ENCODE measurements at places on chromosomes 6 and 20.

DNA sequence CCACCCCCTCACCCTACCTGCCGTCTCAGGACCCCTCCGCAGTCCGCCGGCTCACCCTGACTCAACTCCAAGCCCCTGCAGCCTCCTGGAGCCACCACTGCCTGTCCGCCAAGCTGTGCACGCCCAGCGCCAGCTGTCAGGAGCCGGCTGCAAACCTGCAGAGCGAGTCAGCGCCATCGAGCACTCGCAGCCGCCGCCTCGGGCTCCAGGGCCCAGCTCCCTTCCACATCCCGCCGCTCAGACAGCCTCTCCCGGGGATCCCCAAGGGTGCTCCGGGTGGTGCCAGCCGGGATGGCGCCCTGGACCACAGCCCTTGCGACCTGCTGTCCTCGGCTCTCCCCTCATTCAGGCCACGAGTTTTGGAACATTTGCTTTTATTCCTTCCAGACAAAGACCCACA is 4.3 kb downstream of the TNNC2 start:
- DNase-seq: peak; percentile 35

DNA sequence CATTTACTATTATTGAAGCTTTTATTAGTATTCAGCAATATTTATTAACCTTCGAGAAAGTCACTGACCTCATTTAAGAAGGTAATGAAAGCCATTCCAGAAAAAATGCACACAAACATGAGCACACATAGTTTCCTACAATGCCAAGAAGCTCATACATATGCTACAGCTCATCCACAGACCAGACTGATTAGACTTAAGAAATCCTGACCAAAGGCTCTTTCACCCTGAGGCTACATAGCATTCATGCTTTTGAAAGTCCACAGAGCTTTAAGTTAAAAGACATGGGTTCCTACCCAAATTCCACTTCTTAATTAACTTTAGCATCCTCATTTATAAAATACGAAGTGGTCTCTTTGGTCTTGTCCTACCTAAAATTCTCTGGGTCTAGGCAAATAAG is 430.4 kb downstream of the TBC1D32 start:
- no peak for DNase-seq

GRCh38 chr20:13302647-13303450 is 81.8 kb downstream of the ISM1 start:
- peak; percentile 73 for DNase-seq

DNA sequence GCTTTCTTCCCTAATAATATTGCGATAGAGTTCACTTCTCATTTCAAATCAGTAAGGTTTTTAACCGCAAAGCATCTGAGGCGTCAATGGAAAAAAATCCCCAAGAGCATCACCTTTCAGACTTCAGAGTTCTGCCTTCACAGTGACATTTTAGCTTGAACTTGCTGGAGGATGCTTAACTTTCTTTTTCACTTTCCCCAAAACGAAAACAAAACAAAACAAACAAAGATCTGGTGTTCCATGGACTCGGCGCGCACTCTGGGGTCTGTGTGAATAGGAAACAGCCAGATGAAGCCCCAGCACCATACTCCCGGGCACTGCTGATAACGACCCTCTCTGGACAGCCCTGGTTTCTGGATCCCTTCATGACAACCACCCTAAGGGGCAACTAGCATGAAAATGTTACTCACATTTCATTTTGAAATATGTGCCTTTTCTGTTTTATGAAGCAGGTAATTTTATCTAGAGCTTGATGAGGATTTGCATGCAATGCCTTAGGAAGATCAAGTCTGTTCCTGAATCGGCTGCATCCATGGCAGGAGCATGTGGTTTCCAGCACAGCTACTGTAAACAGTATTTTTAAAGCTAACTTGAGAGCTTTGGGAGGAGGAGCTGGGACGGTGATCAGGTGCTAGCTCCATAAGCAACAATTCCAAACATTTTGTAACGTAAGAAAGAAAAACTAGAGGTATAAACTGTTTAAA is 44.5 kb downstream of the RAMACL start:
- DNase-seq: no peak

DNA sequence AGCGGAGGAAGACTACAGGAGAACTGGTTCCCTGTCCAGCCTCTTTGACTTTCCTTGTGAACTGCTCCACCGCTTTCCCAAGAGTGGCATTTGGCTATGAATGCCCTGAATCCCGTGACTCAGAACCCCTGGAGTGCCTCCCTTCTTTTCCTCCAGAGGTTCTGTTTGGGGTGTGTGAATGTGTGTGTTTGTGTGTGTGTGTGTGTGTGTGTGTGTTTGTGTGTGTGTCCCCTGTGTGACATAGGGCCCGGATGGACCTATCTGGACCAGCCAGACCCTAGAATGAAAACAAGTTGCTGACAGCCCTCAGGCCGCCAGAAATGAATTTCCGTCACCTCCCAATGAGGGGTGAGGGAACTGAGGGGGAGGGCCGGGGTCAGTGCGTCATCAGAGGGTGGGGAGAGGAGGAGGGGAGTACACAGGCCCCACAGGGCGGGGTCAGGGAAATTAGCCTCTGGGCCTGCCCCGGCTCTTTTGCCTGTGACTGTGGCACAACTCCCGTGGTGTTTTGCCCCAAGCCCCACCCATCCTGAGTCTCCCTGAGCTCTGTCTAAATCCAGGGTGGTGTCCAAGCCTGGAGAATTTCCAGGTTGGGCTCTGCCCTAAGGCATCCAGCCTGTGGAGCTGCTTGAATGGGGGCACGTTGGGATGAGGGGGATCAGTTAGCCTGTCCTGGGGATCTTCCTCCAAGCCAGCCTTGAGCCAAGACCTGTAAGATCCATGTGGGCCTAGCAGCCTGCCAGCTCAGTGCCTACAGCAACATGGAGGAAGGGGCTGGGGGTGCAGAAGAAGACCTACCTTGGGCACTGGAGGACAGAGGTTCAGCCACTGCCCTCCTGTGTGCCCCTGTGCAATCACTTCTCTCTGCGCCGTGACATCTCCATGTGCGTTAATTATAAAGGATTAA is 15.2 kb upstream of the MRPS18A start:
- peak; percentile 63 for DNase-seq

GRCh38 chr6:52726741-52727535 is 36.3 kb downstream of the GSTA2 start:
- DNase-seq: no peak

DNA sequence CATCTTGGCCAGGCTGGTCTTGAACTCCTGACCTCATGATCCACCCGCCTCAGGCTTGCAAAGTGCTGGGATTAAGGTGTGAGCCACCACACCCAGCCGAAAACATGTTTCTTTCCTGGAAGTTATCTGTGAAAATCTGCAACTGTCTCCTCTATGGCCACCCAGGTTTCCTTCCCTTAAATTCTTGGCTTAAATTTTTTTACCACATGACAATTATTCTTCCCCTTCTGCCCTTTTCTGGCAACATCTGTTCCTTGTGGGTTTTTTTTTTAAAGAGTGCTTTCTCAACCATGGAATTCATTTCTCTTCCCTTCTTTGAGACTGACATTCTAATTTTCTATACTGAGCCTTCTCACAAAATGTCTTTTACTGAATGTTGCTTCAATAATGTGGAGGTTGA is 59.6 kb downstream of the DOK5 start:
- DNase-seq: no peak

DNA sequence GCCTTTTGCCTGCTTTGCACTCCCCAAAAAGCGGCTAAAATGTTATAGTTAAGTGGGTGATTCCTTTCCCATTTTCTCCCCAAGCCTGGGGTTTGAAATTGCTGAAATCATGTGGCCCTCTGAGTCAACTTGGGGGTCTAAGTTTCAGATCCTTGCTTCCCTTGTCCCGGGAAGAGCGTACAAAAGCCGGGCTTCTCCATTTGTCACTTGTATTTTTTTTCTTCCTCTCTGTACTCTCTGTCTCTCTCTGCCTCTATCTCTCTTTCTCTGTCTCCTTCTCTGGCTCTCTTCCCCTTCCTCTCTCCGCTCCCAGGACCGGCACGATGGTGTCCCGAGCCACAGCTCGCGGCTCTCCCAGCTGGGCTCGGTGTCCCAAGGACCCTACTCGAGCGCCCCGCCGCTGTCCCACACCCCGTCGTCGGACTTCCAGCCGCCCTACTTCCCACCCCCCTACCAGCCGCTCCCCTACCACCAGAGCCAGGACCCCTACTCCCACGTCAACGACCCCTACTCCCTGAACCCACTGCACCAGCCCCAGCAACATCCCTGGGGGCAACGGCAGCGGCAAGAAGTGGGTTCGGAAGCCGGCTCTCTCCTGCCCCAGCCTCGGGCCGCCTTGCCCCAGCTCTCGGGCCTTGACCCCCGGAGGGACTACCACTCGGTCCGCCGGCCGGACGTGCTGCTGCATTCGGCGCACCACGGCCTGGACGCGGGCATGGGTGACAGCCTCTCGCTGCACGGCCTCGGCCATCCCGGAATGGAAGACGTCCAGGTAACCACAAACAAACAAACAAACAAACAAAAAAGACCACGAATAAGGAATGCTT is 4.6 kb downstream of the TFAP2B start:
- DNase-seq: no peak

DNA sequence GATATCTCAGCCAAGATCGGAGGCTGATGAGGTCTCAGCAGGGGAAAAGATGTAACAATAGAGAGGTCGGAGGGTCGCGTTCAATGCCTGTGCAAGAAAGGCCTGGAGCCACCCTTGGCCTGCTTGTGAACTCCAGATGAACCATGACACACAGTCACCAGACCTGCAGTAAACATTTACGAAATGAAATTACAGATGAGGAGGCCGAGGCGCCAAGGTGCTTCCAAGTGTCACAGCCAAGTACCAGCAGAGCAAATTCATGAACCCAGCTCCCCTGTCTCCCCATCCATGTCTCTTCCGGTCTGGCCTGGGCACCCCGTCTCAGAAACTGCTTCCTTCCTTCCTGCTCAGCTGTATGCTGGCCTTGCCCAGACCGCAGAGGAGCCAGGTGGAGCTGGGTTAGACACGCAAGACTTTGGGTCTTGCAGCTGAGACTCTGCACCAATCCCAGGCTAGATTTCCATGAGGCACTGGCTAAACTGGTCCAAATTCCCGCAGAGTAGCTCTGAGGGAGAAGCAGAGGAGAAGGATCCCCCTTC is 48.1 kb downstream of the CHMP4B start:
- DNase-seq: peak; percentile 59

- DNase-seq: peak; percentile 59
Measured at GRCh38 chr20:46151936-46152335, 33.8 kb downstream of the CD40 start.

- DNase-seq: peak; percentile 82
Measured at GRCh38 chr20:57389695-57390603, 1.2 kb upstream of the RBM38 start.

GRCh38 chr6:46581459-46582177 is 71.0 kb downstream of the CYP39A1 start:
- DNase-seq: no peak

GRCh38 chr20:31260326-31260932 is 3.0 kb downstream of the DEFB115 start:
- DNase-seq: no peak

- no peak for DNase-seq
Measured at GRCh38 chr6:132814716-132815570, 574 bp downstream of the RPS12 start.

GRCh38 chr20:64113796-64114355 is 6.5 kb upstream of the NPBWR2 start:
- DNase-seq: no peak

DNA sequence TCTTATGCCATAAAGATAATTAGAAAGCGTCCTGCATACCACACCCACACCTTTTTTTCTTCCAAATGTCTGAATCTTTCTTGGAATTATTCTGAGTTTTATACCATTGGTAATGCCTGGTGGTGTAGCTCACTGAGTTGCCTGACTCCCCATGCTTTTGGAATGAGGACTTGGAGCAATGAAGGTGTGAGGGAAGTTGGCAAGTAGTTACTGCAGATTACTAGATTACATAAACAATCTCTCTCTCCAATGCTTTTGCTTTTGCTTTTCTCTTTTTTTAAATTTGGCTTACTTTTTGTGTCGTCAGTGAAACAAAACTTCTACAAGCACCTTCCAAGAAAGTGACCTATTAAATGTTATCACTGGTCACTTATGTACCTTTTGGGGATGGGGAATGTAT is 406.1 kb upstream of the SOX4 start:
- no peak for DNase-seq

DNA sequence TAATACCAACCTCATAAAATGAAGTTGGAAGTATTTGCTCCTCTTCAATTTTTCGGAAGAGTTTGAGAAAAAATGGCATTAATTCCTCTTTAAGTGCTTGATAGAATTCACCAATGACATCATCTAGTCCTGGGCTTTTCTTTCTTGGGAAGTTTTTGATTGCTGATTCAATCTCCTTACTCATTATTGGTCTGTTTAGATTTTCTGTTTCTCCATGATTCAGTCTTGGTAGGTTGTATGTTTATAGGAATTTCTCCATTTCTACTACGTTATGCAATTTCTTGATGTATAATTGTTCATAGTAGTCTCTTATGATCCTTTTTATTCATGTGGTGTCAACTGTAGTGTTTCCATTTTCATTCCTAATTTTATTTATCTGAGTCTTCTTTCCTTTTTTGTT is 176.9 kb upstream of the PRND start:
- no peak for DNase-seq

- no peak for DNase-seq
Measured at GRCh38 chr6:167712731-167713475, 113.8 kb upstream of the AFDN start.

DNA sequence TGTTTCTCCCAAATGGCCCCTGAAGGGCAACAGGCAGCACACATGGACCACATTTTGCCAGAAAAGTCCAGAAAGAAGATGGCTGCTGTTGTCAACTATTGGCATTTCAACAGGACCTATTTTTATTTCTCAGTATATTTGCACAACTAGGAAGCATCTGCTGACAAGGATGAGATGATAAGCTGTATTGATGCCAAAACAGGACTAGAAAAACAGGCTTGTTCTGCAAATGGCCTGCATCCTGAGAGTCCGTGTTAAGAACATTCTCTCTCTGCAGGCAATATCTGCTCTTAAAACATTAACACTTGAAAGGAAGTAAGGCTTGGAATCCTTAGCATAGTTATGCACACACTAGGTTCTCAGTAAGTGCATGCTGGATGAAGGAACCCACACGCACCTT is 283.7 kb downstream of the ESR1 start:
- DNase-seq: no peak

DNA sequence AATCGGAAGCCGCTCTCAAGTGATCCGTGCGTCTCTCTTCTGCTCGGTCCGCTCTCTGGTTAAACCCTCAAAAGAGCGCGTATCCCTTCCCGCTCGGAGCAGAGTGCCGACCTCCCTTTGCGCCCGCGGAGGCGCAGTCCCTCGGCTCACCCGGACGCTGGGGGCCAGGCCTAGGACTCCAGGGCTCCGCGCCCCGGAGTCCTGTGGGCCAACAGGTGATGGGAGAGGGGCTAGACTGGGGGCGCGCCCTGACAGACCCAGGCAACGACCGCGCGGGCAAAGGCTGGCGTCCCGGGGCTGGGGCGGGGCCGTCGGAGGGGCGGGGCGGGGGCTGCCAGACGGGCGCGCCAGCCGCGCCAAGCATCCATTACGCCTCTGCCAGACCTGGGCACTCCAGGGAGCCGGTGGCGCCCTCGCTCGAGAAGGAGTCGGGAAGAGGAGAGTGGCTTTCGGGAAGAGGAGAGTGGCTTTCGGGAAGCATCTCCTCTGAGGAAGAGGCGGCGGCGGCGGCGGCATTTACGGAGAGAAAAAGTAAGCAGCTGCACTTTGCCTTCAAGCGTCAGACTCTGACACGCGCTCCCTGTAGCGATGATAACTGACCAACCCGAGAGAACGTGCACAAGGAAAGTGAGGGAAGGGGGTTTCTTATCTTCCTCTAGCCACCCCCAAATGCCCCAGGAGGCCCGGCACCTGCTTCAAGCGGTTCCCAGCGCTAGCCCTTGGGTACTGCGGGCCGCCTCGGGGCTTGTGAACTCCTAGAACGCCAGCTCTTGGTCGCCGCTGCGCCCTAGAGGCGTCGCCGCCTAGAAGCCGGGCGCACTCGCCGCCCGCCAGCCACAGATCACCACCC is 2.6 kb downstream of the EPHA7 start:
- DNase-seq: peak; percentile 8

- DNase-seq: peak; percentile 88
Measured at GRCh38 chr6:37691904-37692806, 5.5 kb downstream of the MDGA1 start.
